Fibroblast of skin of left biceps (primary cell): ENCODE measurements at places on chromosomes 4 and X.

DNA sequence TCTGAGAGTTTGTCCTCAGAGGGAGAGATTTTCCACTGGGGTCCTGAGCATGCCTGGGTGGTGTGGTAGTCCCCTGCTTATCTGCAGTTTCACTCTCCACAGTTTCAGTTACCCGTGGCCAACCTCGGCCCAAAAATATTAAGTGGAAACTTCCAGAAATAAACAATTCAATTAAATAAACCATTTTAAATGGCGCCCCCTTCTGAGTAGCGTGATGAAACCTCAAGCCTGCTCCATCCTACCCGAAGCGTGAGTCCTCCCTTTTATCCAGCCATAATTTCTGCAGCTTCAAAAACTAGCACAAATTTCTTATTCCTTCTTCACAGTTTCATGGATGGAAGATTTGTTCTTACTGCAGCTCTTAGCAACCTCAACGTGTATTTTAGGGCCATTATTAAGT, 26.7 kb downstream of the PNMA6E start:
- DNase-seq, result no peak

- DNase-seq, result no peak
Measured at GRCh38 chrX:136488706-136489105, 959 bp downstream of the BRS3 start.

DNA sequence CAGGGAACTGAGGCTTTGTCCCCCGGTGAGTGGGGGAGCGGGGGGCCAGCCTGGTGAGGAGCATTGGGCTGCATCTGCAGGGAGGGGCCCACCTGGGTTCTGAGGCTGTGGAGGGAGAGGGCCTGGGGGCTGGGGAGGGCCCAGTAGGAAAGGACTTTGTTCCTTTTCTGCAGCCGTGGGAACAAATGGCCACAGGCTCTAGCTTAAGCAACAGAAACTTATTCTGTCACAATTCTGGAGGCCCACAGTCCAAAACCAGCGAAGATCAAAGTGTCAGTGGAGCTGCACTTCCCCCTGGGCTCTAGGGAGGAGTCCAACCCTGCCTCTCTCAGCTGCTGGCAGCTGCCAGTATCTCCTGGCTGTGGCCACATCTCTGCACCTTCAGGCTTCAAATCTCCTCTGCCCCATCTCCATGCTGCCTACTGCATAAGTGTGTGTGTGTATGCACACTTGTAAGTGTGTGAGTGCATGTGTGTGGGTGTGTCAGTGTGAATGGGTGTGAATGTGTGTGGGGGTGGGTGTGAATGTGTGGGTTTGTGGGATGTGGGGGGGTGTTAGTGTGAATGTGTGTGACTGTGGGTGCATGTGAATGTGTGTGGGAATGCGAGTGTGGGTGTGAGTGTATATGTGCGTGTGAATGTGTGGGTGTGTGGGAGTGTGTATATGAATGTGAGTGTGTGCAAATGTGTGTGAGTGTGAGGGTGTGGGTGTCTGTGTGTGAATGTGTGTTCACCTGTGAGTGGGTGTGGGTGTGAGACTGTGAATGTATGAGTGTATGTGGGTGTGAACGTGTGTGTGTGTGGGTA, 204.5 kb upstream of the PSAPL1 start:
- no peak for DNase-seq

DNA sequence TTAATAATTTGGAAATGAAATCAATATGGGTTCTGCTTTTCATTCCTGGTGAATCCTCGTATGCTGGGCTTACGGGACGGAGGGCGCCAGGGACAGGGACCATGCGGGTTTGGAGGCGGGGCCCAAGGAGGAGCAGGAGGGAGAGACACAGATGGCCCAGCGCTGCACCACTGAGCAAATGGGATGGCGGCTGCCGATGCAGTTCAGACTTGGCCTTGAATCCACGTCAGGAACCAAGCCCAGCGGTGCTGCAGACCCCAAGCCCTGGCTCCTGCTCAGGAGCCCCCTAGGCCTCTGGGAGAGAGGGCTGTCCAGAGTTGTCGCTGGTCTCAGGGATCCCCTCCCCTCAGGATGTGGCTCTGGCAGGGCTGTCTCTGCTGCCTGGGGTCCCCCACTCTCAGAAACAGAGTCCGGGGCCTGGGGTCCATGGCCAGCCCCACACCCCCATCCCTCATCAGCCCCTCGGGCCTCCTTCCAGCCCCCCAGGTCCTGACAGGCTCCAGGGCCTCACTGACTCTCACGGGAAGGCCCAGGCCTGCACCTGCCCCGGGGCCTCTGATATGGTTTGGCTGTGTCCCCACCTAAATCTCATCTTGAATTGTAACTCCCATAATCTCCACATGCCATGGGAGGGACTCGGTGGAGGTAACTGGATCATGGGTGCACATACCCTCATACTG, 75.2 kb downstream of the FAM53A start:
- DNase-seq, result no peak

- DNase-seq, result no peak
Measured at GRCh38 chrX:100358766-100359165, 51.3 kb downstream of the PCDH19 start.

- DNase-seq, result no peak
Measured at GRCh38 chrX:24081661-24082154, 27.0 kb downstream of the EIF2S3 start.

- DNase-seq, result no peak
Measured at GRCh38 chr4:79258614-79259176, 67.2 kb downstream of the NAA11 start.

DNA sequence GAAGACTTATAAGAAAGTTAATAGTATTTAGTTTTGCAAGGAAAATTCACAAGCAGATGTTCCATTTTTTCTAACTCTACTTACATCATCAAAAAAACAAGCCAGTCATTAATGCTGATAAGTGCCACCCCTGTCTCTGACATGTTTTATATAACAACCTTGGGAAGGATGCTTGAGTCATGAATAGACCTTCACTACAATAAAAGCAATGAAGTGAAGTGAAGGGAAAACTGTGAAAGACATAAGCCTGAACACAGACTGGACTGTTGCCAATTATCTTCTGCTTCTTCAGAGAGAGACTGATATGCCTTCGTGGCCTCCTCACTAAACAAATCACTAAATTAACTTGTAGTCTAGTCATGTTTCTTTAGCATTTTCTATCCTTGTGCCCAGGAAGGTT, 353.2 kb downstream of the PDHA2 start:
- DNase-seq, result no peak

DNA sequence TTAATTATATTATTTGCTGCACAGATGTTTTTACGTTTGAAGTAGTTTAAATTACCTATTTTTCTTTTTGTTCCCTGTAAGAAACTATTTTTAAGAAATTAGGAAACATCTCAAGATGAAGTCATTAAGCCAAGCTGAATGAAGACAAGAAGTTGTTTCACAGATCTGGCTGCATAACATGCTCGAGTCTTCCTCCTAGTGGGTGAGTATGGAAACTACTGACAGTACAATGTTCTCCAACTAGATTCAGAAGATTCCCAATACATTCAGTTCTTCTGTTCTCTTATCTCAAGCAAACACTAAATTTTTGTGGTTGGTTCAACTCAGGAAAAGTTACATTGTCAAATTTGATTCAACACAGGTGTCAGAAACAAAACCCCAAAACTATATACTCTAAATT, 256.8 kb upstream of the VCX start:
- no peak for DNase-seq
